Activated T-helper 1 cell treated with Interleukin-2 at 50 U/mL for 16 hours (primary cell): ENCODE measurements at places on chromosomes 5 and 9.

- DNase-seq = peak; percentile 68
These were observed 123.1 kb downstream of the RXRA start for GRCh38 chr9:134449180-134449916.

DNA sequence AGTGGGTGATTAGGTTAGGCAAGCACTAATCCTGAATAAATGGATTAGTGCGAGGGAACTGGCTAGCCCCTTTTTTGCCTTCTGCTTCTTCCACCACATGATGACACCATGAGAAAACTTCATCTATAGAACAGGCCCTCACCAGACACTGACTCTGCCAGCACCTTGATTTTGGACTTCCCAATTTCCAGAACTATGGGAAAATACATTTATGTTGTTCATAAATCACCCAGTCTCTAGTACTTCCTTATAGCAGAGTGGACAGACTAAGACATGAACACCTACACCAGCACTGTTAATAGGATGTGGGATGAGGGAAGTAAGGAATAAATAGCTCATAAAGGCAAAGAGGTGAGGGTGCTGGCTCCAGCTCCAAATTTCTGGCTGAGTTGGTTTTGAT lies 1.4 kb downstream of the ZNF622 start:
- DNase-seq = no peak

DNA sequence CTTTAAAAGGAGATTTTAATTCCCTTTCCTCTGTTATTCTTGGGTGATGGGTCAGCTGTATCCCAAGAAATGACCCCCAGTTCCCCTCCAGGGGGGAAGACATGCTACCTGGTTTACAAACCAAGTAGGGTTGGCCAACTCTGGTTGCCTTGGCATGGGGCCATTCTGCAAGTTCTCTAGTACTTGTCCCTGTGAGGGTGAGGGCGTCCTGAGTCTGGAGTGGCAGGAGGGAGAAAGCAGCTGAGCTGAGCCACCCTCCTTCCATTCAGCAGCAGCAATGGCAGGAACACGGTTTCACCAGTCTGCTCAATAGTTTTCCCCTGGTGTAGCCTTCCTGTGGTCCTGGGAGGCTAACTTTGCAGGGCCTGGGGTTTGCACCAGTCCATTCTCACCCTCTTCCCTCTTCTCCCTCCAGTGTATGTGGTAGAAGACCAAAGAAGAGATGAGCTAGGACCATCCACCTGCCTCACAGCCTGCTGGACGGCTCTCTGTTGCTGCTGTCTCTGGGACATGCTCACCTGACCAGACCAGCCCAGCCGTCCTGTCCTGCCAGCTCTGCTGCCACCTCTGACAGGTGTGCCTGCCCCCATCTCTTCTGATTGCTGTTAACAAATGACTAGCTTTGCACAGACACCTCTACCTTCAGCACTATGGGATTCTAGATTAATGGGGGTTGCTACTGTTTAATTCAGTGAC lies 59.9 kb downstream of the PFDN1 start:
- no peak for DNase-seq

- DNase-seq = no peak
These were observed 4.8 kb downstream of the HBEGF start for GRCh38 chr5:140341591-140341990.

DNA sequence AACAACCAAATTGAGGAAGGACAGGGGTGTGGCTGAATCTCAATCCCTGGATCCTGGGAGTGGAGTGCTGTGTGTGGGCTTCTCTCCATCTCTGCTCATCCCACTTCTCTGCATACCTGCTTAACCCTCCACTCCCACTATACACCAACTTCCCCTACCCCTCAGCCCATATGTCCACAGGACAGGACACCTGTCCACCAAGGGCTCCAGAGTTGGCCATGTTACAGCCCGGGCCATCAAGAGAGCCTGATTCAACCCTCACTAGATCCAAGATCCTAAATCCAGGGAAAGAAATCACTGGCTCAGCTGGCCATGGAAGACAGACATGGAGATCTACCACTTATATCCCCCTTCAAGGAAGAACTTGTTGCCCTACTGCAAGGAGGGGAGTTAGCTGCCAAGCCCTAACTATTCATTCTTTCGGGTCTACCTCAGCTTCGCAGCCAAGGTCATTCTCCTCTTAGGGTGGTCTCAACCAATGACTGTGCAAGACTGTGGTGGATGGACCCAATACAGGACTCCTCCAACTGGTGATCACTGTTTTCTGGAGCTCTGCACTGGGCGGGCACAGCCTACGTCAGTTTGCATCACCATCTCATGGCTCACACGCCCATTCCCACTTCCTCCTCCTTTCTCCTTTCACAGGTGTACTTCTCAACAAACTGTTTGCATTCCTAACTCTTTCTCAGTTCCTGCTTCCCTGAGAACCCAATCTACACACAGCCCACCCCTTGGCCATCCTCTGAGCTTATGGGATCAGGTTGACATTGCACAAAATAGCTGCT lies 53.7 kb upstream of the ZBTB43 start:
- DNase-seq = no peak

GRCh38 chr5:90968319-90968718 lies 409.7 kb downstream of the ADGRV1 start:
- DNase-seq = no peak

GRCh38 chr9:137317021-137317717 lies 15.1 kb upstream of the NRARP start:
- no peak for DNase-seq

- DNase-seq = no peak
These were observed 215.4 kb upstream of the CTNND2 start for GRCh38 chr5:12119657-12120056.

DNA sequence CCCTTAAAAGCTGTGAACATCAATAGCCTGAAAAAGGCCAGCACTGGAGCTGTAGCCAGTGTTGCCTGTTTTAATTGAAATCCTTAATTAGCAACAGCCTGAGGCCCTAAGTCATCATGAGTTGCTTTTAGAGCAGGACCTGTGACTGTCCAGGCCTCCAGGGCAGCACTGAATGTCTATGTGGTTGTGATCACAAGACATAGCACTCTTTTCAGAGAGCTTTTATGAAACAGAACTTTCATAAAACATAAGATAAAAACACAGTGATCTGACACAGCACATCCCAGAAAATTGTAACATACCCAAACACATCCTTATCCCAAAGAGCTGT lies 85.5 kb upstream of the MYO10 start:
- DNase-seq = no peak

GRCh38 chr5:173884402-173885053 lies 3.6 kb upstream of the CPEB4 start:
- DNase-seq = peak; percentile 35
